ENCODE measurements at places on chromosomes 4 and X.

DNA sequence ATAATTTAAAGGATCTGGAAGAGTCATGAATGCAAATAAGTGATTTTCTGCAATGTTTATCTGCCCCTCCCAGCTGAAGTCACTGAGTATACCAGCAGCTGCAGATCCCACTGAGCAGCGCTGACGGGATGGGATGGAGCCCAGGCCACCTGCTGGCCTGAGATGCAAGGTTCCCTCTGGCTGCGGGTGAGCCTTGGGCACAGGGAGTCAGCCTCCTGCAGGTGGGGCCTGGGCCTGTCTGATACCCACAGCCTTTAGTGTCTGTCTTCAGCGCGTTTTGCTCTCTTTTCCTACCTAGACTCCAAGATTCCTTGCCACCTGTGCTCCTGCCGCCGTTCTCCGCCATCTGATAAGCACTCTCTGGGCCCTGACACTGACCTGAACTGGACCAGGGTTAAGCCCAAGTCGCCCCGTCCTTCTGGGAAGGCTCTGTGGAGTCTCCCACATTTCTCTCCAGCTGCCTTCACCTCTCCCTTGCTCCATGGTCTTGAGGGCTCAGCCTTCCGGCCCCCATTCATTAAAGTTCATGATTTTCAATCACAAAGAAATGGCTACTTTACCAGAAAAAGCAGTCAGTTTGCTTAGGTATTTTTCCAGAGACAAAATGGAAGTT is 223.1 kb upstream of the FAT1 start:
- no peak for DNase-seq

DNA sequence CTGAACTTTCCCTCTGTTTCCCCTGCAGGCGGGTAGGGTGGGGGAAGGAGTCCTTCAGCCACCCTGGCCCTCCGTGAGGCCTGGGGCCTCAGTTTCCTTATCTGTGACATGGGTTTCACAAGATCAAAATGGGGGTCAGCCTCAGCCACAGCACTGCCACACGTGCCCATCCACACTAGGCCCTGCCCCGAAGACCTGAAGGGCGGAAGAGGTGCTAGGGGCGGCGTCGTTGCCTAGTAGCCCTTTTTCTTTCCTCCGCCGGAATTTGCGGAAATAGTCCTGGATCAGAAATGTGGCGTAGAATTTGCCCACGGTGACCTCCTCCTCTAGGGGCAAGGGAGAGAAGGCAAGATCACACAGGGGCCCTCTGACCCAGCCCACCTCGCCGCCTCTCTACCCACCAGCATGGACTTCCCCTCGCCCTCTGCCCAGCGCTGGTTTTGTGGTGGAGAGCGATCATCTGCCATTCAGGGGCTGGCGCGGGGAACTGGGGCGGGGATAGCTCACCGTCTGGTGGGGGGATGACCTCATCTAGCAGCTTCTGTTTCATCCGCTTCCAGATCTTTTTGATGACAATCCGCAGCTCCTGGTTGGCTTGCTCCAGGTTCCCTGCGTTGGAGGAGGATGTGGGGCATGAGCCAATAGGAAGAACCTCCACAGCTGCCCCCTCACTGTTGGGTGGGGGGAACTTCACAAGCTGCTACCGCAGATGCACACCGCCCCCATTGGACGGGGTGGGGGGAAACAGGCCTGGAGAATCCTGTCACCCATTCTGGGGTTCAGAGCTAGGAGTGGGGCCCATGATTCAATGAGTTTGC is 9.7 kb upstream of the SYP start:
- DNase-seq = peak; percentile 9

- no peak for DNase-seq
Observed at GRCh38 chrX:47507153-47507867, 24.3 kb upstream of the ZNF41 start.

GRCh38 chr4:53956454-53956853 is 108.0 kb downstream of the CHIC2 start:
- DNase-seq = no peak

GRCh38 chr4:632926-633325 is 7.6 kb downstream of the PDE6B start:
- DNase-seq = no peak

GRCh38 chr4:26663888-26664287 is 80.0 kb downstream of the TBC1D19 start:
- no peak for DNase-seq

GRCh38 chr4:78904143-78904542 is 35.1 kb downstream of the PAQR3 start:
- no peak for DNase-seq

DNA sequence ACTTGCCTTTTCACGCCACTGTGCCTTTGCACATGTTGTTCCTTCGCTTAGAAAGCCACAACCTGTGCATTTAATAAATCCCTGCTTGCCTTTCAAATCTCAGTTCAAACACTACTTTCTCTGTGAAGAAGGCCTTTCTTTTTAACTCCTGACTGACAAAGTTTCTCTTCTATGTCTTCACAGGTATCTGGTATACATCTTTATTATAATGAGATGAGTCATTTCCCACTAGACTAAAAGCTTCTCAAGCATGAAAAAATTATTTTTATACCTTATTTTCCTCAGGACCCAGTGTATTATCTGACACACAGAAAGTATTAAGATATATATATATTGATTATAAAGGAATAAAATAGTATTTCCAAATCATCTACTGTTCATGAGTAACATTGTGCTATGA is 189.9 kb downstream of the TBCK start:
- DNase-seq = no peak

DNA sequence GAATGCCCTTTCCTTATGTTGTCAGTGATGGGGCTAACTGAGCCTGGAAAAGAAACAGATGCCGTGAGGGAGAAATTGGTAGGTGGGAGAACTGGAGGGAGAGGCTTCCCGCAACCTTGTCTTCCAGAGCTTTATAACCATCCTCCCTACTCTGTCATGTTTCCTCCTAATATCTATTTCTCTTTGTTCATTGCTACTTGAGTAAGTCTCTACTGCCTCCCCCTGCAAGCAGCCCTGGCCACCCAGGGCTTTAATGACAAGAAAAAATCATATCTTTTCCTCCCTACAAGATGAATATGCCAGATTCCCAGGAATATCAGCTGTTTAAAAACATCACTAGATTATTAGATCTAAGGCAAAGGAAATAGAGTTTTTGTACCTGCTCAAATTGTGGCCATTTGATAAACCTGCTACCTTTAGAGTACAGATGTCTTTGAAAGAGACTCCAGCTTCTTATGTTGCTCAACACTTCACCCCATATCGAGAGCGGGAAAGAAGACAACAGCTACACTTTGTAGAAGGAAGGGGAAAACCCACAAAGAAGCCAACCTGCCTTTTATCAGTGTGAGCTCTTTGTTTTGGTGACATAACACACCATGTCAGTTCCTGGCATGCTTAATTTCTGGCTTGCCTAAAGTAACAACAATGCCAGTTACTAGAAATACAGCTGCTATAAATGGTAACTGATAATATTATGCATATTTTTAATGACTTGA is 186.6 kb upstream of the LEF1 start:
- no peak for DNase-seq

DNA sequence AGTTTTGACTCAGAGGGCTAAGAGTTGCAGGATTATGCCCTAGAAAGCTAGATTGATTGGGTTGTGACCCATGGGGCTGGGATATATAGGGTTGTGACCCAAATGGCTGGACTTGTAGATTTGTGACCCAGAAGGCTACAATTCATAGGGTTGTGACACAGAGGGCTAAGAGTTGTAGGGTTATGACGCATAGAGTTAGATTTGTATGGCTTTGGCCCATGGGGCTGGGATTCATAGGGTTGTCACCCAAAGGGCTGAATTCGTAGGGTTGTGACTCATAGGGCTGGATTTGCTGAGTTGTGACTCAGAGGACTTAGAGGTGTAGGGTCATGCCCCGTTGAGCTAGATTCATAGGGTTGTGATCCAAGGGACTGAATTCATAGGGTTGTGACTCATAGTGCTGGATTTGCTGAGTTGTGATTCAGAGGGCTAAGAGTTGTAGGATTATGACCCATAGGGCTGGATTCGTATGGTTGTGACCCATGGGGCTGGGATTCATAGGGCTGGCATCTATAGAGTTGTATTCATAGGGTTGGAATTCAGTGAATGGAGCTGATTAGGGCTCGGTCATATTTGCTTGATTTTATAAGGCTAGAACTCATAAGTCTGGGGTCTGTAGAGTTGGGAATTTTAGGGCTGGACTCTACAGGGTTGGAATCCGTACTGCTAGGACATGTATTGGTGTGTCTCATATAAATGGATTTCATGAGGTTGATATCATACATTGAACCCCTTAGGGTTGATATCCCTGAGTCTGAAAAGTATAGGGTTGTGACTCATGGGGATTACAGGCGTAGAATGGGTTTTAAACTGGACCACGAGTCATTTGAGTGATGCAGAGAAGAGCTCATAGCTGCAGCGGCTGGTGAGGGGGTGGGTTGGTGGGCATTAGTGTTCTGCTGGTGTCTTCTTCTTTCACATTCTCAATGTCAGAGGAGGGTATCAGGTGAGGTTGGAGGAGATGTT is 125.7 kb downstream of the CRLF2 start:
- DNase-seq = no peak

DNA sequence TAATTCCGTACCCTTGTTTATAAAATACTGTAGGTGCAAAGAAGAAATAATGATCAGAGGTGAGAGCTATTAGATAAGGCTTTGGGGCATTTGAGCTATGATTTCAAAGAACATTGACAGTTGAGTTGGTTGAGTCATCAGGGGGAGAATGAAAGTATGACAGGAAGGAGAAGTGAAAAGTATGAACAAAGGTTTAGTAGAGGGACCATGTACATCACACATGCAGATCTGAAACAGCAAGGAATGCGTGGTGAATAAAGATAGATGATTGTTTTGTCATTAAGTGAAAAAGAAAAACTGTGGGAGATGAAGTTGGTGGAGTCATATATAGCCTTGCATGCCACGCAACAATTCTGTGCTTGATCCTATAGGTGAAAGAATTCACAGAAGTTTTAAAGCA is 163.1 kb downstream of the ARAP2 start:
- DNase-seq = no peak

DNA sequence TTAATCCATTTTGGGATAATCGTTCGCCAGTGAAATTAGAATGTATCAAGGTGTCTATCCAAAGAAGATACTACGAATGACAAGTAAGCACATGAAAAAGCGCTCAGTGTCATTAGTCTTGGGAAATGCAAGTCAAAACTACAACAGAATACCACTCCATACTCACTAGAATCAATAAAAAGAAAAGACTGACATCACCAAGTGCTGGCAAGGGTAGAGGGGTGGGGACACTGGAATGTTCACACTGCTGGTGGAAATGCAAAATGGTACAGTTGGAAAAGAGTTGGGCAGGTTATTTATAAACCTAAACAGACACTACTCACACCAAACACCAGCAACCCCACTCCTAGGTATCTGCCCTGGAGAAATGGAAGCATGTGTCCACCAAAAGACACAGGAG is 11.2 kb downstream of the WDR1 start:
- no peak for DNase-seq

- no peak for DNase-seq
Observed at GRCh38 chr4:150248181-150248580, 169.9 kb downstream of the DCLK2 start.

DNA sequence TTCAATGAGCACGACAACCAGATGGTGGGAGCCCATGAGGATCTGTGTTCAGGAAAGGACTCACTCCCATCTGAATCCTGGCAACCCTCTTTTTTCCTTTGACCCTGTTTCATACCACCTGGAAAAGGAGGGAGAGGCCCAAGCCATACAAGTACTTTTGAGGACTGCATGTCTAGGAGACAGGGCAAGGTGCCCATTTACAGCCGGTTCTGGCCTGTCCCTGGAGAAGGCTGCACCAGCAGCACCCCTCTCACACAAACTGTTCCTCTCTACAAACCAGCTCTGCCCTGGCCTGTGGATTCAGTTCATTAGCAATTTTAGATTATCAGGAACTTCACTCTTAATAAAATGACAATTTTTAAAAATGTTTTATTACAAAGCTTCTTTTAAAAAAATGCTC is 57.5 kb downstream of the HADH start:
- no peak for DNase-seq

- no peak for DNase-seq
Observed at GRCh38 chr4:155535802-155536454, 130.7 kb upstream of the GUCY1A1 start.

DNA sequence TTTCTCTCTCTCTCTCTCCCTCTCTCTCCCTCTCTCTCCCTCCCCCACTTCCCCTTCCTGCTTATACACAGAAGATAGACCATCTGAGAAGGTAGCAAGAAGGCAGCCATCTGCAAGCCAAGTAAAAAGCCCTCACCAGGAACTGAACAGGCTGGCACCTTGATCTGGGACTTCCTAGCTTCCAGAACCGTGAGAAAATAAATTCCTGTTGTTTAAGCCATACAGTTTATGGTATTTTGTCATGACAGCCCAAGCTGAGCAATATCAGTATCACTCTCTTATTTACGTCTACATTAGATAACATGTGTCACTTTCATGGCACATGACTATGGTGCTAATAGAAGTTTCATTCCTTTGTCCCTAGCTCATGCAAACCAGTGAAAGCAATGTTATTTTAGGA is 581.1 kb downstream of the INPP4B start:
- DNase-seq = peak; percentile 27

- no peak for DNase-seq
Observed at GRCh38 chrX:97158269-97158668, 274.6 kb downstream of the RPA4 start.

- DNase-seq = no peak
Observed at GRCh38 chr4:152206185-152206584, 329.7 kb downstream of the FBXW7 start.

DNA sequence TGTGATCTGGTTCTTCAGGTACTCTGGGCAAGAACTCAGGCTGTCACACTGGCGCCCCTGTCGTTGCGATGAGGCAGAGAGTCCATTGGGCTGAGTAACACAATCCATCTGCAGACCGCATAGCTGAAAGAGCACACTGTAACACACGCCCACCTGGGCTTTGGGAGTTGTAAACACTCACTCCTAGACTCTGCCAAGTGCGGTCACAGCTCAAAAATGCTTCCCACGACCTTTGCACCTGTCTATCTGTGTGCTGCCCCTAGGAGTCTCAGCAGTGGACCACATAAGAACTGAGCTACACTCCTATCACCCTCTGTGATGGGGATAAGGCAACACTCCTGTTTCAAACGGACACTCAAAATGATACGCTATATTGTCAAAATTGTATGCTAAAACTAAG is 2028.3 kb downstream of the PCDH7 start:
- DNase-seq = no peak

DNA sequence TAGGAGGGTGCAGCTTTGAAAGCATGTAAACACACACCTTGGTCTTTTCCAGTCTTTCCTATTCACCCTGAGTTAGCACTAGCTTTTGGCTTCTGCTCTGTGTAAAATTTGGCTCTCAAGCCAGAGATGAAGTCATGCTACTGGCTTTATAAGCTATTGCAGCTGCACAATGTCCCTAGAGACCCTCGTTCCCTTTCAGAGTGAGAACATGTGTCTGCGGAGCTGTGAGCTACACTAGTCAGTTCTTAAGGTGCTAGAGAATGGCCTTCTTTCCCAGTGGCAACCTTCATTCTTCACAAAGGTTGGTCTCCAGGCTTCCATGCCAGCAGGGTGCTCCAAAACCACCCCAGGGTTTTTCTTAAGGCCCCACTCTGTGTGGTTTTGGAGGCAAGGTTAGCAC is 199.1 kb downstream of the SPATA18 start:
- DNase-seq = no peak

- no peak for DNase-seq
Observed at GRCh38 chr4:153472122-153473037, 6.2 kb downstream of the TMEM131L start.
